NAMALWA (cell line): ENCODE measurements at places on chromosomes 16 and 17.

DNA sequence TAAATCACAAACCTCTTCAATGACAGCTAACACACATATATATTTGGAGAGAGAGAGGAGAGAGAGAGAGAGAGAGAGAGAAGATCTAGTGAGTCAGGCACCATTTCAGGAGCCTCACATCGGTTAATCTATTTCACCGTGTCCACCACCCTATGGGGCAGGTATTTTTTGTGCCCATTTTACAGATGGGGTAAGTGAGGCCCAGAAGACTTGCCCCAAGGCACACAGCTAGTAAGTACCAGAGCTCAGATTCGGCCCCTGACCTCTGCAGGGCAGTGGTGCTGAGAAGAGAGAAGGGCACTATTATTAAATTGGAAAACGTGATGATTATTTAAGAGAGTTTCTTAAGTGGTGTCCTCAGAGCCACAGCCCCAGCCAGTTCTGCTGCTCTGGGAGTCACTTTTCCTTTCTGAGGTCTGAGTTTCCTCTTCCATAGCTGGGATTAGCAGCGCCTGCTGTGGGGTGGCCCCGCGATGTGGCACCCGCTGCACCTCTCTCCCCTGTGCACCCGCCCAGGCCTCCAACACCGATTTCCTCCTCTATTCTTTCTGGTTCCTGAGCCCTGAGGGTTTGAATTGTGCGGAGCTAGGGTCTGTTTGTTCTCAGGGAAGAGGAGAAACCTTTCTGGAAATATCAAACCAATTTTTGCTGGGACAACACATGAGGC is 303.9 kb downstream of the IRF8 start:
- no peak for DNase-seq

GRCh38 chr17:78257810-78258322 is 26.4 kb downstream of the TMEM235 start:
- DNase-seq, result peak; percentile 84

DNA sequence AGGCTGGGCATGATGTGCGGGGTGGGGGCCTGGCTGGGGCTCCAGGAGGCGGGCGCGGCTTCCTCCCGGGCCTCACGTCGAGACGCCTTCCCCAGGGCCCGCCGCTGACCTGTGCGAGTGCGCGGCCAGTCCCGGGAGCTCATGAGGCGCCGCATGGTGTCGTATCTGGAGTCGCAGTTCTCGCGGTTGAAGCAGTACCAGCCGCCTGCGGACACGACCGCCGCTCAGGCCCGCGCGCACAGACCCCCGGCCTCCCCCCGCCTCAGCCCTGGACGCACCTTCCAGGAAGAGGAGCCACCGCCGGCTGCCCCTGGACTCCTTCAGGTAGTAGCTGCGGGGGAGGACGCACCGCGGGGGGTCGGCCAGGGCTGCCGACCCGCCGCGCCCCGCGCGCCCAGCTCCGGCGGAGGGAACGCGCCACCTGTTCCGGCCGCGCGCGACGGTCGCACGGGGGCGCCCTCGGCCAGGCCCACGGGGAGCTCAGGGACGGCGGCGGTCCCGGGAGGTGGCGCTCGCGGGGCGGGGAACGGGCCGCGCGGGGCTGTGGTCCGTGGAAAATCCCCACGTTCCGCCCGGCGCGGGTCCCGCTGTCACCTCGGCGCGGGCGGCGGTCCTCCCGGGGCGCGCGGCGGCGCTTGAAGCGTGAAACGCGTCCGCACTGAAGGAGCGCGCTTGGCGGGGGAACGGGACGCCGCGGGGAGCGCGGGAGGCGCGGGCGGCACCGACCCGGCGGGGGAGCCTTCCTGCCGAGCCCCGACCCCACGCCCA is 1.4 kb downstream of the NOTUM start:
- DNase-seq, result peak; percentile 66

DNA sequence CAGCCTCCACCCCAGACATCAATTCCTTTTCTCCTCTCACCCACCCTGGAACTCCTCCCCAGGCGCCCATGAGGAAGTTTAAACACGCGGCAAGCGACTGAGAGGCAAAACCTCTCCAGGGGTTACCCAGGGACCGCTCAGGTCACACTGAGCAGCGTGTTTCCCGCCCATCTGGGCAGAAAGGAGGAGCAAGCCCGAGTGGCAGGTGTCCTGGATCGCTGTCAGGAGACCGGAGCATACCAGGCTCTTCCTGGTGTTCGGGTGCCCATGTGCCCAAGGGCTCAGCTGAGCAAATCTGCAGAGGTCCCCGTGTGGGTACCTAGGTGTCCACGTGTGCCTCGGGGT is 491 bp downstream of the SLC25A19 start:
- peak; percentile 85 for DNase-seq

GRCh38 chr16:81014672-81015071 is 7.7 kb downstream of the CENPN start:
- no peak for DNase-seq

GRCh38 chr17:42754782-42755181 is 6.2 kb upstream of the RAMP2 start:
- DNase-seq, result no peak

GRCh38 chr17:27376637-27377547 is 79.4 kb upstream of the KSR1 start:
- no peak for DNase-seq

DNA sequence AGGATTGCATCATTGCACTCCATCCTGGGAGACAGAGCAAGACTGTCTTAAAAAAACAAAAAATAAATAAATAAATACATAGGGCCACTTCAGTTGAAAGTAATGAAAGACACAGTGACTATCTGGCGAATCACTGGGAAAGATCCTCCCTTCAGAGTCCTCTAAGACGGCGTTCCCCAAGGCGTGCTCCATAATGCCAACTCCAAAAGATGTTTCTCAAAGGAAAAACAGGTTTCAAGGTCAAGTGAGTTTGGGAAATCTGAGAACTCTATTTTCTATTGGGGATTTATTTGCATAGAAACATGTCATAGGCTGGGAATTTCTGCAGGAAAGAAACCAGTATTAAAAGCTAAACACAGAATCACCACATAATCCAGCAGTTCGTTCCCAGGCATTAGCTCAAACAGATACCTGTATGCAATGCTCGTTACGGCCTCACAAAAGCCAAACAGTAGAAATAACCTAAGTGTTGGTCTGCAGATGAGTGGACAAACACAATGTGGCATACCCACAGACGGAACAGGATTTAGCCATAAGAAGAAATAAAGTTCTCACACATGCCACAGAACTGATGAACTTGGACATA is 7.9 kb downstream of the KLHDC4 start:
- no peak for DNase-seq

DNA sequence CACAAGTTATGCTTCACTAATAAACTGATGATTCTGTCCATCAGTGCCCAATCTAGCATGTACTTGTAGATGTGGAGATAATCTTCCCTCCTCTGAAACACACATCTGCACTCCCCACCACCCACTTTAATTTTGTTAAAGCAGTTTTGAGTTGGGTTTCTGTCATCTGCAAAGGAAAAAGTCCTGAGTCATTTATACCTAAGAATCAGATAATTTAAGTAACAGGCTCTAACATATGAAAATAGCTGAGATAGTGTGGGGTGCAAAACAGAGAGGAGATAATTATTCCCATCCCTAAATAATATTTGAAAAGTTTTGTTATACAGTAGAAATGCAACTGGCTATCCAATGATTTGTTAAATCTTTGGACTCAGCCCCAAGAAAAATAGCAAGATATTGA is 67.7 kb upstream of the ALOX12 start:
- DNase-seq, result no peak

- peak; percentile 11 for DNase-seq
Measured at GRCh38 chr16:75794426-75794825, 68.1 kb upstream of the CPHXL start.

- no peak for DNase-seq
Measured at GRCh38 chr16:8816967-8817655, 19.5 kb downstream of the PMM2 start.

- DNase-seq, result no peak
Measured at GRCh38 chr16:14244196-14245010, 173.3 kb downstream of the MRTFB start.

- no peak for DNase-seq
Measured at GRCh38 chr16:5642436-5642835, 544.8 kb upstream of the EEF2KMT start.
